Stimulated activated CD4-positive, alpha-beta T cell treated with anti-CD3 and anti-CD28 coated beads, Interleukin-12 subunit alpha, Interleukin-12 subunit beta, amount 100 ng/mL, for 24 hours (primary cell): ENCODE measurements at places on chromosomes 4 and X.

- DNase-seq, result no peak
These were observed 136.5 kb upstream of the NKX1-1 start for GRCh38 chr4:1542516-1543320.

- DNase-seq, result no peak
These were observed 153.8 kb upstream of the SLC4A4 start for GRCh38 chr4:71185037-71185436.

DNA sequence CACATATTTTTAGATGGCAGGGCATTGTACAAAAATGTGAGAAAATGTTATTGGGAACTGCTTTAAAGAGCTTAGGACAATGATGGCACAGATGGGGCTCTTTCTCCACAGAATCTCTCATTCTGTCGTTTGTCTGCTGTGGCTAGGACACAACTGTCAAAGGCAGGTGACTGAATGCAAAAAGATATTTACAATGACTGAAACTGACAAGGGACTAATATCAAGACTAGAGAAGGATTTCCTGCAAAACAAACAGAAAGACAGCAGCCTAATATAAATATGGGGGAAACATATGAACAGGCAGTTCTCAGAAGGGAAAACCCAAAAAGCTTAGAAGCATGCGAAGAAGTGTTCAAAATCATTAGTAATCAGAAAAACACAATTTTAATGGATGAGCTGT, 177.5 kb upstream of the AFF2 start:
- no peak for DNase-seq

GRCh38 chr4:97475621-97476020, 667.7 kb downstream of the STPG2 start:
- no peak for DNase-seq

- DNase-seq, result no peak
These were observed 6.5 kb downstream of the SPP1 start for GRCh38 chr4:87982036-87982435.

DNA sequence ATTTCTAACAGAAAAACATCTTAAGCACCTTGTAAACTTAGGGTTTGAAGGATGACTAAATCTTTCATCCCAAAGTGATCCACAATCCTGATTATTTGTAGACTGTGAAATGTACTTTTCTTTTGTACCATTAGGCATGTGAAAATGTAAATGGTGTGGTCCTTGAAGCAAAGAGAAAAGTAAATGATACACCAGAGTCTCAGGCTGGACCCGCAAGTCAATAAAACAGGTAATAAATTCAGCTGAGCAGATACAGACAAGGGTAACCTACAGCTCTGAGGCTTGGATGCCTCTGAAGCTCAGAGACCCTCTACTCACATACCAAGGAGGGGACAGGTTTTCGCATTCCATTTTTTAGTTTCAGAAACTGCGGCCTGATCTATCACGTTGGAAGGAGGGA, 2.8 kb upstream of the LAP3 start:
- DNase-seq, result no peak
